ENCODE measurements at places on chromosomes 13 and 19.
A peak's percentile ranks its signal among the peaks of the same experiment; 100 is the strongest.

DNA sequence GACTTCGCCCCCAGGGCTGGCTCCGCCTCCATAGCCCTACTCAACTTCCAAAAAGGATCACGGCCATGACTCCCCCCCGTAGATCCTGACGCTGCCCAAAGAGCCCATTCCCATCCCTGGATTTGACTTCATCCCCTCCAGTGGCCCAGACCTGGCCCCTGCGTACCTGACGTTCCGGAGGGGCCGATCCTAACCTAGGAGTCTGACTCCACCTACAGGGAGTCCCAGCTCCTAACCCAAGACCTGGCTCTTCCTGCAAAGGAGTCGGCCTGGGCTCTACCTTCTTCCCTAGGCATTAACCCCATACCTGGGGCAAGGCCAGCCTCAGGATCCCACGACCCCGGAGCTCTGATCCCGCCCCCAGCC lies 10.8 kb downstream of the STAP2 start:
- H3K27me3 ChIP-seq, result peaks cover 5% of the 10 kb centered on the region
- no peak for DNase-seq
- peak overlapping the region; percentile 21 for H3K4me3 ChIP-seq
- peak overlapping the region; percentile 25 for H3K27ac ChIP-seq
- H3K4me1 ChIP-seq, result peaks cover 4% of the 10 kb centered on the region

DNA sequence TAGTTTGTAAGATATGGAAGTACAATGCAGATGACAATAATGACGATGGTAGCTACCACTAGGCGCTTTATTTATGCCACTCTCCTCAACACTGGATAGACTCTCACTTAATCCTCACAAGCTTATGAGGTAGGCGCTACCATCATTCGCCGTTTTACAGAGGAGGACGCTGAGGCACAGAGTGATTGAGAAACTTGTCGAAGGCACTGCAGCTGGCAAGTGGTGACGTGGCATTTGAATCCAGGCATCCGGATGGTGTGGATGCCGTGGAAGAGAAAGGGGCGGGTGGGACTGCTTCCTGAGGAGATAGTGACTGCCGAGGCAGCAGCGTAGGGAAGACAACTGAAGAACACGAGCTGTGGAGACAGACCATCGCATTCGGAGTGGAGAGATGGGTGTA lies 1.3 kb upstream of the RPS9 start:
- no peak for DNase-seq
- H3K27ac ChIP-seq, result peak overlapping the region; percentile 95
- no peak overlapping the region for H3K4me3 ChIP-seq
- H3K36me3 ChIP-seq, result peaks cover 26% of the 10 kb centered on the region

- no peaks in the 10 kb centered on the region for H3K36me3 ChIP-seq
- H3K4me1 ChIP-seq, result peaks cover 26% of the 10 kb centered on the region
- no peak overlapping the region for H3K4me3 ChIP-seq
- no peak for DNase-seq
- H3K27ac ChIP-seq, result peak overlapping the region; percentile 10
Observed at GRCh38 chr13:98189841-98190505, 12.9 kb upstream of the RNF113B start.

DNA sequence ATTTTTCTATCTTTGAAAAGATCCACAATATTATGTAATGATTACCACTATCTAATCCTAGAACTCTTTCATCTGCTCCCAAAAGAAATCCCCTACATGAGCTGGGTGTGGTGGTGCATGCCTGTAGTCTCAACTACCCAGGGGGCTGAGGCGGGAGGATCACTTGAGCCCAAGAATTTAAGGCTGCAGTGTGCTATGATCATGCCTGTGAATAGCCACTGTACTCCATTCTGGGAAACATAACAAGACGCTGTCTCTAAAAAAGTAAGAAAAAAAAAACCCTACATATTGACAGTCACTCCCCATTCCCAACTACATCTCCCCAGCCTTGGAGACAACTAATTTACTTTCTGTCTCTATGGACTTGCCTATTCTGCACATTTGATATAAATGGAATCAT lies 1.1 kb upstream of the ZNF226 start:
- H3K27me3 ChIP-seq, result no peaks in the 10 kb centered on the region
- no peak overlapping the region for H3K27ac ChIP-seq
- H3K4me1 ChIP-seq, result peaks cover 14% of the 10 kb centered on the region
- H3K4me3 ChIP-seq, result no peak overlapping the region
- no peak for DNase-seq
- H3K36me3 ChIP-seq, result peaks cover 23% of the 10 kb centered on the region

DNA sequence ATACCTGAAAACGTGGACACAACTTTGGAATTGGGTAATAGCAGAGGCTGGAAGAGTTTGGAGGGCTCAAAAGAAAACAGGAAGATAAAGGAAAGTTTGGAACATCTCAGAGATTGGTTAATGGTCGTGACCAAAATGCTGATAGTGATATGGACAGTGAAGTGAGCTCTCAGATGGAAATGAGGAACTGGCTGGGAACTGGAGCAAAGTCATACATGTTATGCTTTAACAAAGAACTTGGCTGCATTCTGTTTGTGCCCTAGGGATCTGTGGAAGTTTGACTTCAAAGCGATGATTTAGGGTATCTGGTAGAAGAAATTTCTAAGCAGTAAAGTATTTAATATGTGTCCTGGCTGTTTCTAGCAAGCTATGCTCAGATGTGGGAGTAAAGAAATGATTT lies 136.2 kb downstream of the DNAJC3 start:
- DNase-seq, result no peak
- no peaks in the 10 kb centered on the region for H3K27me3 ChIP-seq
- H3K4me1 ChIP-seq, result no peaks in the 10 kb centered on the region
- no peak overlapping the region for H3K4me3 ChIP-seq
- no peaks in the 10 kb centered on the region for H3K36me3 ChIP-seq

- H3K27me3 ChIP-seq, result no peaks in the 10 kb centered on the region
- no peak overlapping the region for H3K4me3 ChIP-seq
- no peaks in the 10 kb centered on the region for H3K36me3 ChIP-seq
Observed at GRCh38 chr13:43988302-43988701, 108.6 kb downstream of the LACC1 start.

- no peak overlapping the region for H3K4me3 ChIP-seq
- DNase-seq, result peak; percentile 72
- peaks cover 10% of the 10 kb centered on the region for H3K4me1 ChIP-seq
- peak overlapping the region; percentile 44 for H3K27ac ChIP-seq
- H3K36me3 ChIP-seq, result no peaks in the 10 kb centered on the region
Observed at GRCh38 chr19:3276341-3276799, 51.9 kb downstream of the CELF5 start.

- DNase-seq, result no peak
- no peaks in the 10 kb centered on the region for H3K4me1 ChIP-seq
- H3K36me3 ChIP-seq, result no peaks in the 10 kb centered on the region
- no peak overlapping the region for H3K27ac ChIP-seq
Observed at GRCh38 chr19:50599427-50599826, 31.2 kb upstream of the LRRC4B start.

DNA sequence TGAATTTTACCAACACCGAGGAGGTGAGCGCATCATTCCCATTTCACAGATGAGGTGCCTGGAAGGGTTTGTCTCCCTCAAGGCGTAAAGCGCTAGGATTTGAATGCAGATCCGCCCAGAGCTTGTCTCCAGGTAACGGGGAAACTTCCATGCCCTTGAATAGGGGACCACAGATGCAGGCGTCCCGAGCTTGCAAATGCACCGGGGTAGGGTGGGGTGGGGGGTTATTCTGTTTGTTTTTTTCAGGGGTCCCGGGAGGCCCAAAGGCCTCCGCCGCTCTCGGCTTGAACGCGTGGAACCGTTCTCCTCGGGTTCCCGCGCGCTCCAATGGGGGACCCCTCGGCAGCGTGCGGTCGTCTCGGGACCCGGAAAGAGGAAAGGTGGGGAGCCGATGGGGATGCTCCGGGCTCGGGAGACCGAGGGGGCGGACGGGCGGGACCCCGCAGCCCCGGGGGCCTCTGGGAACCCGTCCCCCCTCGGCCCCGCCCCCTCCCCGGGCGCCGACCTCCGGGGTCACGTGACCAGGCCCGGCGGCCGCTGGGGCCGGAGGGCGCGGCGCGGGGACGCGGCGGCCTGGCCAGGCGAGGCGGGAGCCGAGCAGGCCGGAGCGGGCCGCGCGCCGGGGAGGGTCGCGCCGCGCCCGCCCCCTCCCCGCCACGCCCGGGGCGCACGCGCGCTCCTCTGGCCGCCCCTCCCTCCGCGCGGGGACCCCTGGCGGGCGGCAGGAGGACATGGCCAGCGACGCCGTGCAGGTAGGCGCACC lies at the start of gene PKN1:
Gene PKN1 (plus strand): TSS at position 516 of the 763 bp plus-strand sequence. CDS start 216 bp downstream, at position 732.
- H3K27me3 ChIP-seq, result peaks cover 18% of the 10 kb centered on the region
- H3K4me1 ChIP-seq, result peaks cover 14% of the 10 kb centered on the region
- peak within 1 kb of the TSS; percentile 73 for H3K27ac ChIP-seq
- peak; percentile 59 for DNase-seq
- H3K36me3 ChIP-seq, result no peaks in the 10 kb centered on the region

DNA sequence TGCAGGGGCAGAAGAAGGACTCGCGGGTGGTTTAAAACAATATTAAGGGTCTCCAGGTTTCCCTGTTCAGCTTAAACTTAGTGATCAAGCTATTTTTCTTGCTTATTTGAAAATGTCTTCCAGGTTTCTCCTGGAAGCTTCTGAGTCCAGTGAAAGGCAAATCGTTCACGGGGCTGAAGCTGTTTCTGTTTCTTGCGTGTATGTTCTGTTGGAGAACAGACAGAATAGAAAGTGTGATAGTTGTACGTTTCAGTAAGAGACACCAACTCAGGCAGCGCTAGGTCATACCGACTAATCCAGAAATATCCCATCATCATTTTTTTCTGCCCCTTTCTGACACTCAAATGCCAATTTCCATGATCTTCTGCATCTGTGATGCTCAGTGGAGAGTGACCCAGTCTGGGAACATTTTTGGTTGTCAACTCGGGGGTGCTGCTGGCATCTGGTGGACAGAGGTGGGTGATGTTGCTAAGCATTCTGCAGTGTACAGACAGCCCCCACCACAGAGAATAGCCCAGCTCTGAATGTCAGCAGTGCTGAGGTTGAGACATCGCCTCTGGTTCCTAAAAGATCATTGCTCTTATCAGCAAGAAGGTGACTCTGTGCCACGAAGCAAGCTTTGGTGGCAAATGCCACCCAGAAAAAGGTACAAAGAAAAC lies 4.3 kb downstream of the KLF2 start:
- peaks cover 36% of the 10 kb centered on the region for H3K4me1 ChIP-seq
- H3K27ac ChIP-seq, result peak overlapping the region; percentile 92
- H3K27me3 ChIP-seq, result no peaks in the 10 kb centered on the region
- no peak overlapping the region for H3K4me3 ChIP-seq

DNA sequence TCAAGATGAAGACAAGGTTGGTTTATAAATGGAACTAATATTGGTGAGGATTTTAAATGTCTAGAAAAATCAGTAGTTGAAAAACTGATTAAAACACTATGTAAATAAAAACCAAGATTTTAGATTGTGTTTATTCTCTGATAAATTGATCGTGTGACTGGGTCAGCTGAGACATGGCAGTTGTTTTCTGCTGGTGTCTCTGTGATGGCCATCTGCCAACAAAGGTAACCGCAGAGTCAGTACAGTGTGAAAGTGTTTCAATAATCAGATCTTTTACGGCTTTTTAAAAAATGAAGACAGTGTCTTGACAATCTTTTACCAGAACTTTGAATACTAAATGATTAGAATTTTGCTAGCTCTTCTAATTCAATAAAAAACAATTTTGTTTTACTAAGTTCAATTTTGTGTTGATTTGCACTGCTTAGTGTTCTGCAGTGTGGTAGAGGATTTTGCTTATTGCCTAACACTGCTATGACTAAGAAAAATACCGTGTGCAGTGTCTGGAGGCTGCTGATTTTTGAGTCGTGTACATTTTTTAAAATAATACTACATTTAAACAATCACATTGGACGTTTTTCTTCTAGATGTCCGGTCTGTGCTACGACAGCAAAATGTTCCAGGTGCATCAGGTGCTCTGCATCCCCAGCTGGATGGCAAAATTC lies 32.7 kb upstream of the GPR183 start:
- H3K36me3 ChIP-seq, result no peaks in the 10 kb centered on the region
- no peaks in the 10 kb centered on the region for H3K4me1 ChIP-seq
- H3K27me3 ChIP-seq, result no peaks in the 10 kb centered on the region
- H3K27ac ChIP-seq, result no peak overlapping the region

DNA sequence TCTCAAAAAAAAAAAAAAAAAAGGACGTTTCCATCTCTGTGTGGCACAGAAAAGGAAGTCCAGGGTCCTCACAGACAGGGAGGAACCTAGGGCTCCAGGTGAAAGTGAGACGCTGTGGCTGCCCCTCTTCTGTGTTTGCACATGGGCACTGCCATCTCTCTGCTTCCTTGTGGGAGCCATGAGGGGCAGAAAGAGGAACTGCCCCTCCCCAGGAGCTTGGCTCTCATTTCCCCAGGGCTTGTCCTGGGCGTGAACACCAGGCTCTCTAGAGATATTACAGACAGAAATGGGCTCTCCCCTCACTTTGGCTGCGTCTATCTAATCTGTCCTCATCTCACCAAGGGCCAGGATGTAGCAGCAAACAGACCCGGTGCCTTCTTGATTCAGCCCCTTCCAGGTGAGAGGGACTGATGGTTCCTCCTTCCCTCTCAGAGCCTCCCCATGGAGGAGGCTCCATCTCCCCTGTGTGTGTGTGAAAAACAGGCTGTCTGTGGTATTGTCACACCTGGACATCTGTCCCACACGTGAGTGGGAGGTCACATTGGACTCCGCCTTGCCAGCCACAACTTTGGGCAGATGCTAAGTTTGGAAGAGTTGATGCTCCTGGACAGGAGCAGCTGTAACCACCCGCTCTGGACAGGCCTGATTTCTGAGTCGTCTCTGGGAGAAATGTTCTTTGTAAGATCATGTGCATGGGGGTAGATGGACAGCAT lies 840 bp upstream of the LILRA4 start:
- no peak overlapping the region for H3K27ac ChIP-seq
- H3K4me3 ChIP-seq, result no peak overlapping the region
- H3K4me1 ChIP-seq, result no peaks in the 10 kb centered on the region
- H3K36me3 ChIP-seq, result no peaks in the 10 kb centered on the region
- no peaks in the 10 kb centered on the region for H3K27me3 ChIP-seq

GRCh38 chr13:29160862-29161261 lies 340.7 kb downstream of the MTUS2 start:
- H3K36me3 ChIP-seq, result no peaks in the 10 kb centered on the region
- no peak overlapping the region for H3K27ac ChIP-seq
- DNase-seq, result no peak
- no peaks in the 10 kb centered on the region for H3K27me3 ChIP-seq
- H3K4me1 ChIP-seq, result no peaks in the 10 kb centered on the region

- H3K27me3 ChIP-seq, result peaks cover 6% of the 10 kb centered on the region
- DNase-seq, result no peak
- H3K4me3 ChIP-seq, result no peak overlapping the region
- peaks cover 12% of the 10 kb centered on the region for H3K4me1 ChIP-seq
Observed at GRCh38 chr13:110423689-110424302, 116.7 kb downstream of the COL4A2 start.

GRCh38 chr19:29578349-29578748 lies 27.7 kb upstream of the POP4 start:
- peaks cover 22% of the 10 kb centered on the region for H3K27me3 ChIP-seq
- no peak for DNase-seq
- H3K4me1 ChIP-seq, result no peaks in the 10 kb centered on the region
- no peak overlapping the region for H3K27ac ChIP-seq
- H3K4me3 ChIP-seq, result no peak overlapping the region
